ENCODE measurements at places on chromosomes 6 and 20.

GRCh38 chr6:56279331-56280080, 32.1 kb upstream of the COL21A1 start:
- DNase-seq, result no peak

GRCh38 chr6:3230900-3231246, 3.4 kb upstream of the TUBB2B start:
- DNase-seq, result no peak

GRCh38 chr20:64228751-64229506, 26.6 kb upstream of the PCMTD2 start:
- DNase-seq, result no peak

GRCh38 chr6:89024456-89024855, 56.1 kb upstream of the PNRC1 start:
- no peak for DNase-seq

DNA sequence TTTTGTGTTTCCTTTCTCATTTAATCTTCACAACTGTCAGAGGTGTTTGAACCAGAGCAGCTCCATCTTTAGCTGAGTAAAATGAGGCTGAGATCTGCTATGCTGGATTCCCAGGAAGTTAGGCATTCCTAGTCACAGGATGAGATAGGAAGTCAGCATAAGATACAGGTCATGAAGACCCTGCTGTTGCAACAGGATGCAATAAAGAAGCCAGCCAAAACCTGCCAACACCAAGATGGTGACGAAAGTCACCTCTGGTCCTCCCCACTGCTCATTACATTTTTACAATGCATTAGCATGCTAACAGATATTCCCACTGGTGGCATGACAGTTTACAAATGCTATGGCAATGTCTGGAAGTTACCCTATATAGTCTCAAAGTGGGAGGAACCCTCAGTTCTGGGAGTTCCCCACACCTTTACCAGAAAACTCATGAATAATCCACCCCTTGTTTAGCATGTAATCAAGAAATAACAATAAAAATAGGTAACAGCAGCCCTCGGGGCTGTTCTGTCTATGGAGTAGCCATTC, 262.2 kb upstream of the FERMT1 start:
- no peak for DNase-seq

- no peak for DNase-seq
Measured at GRCh38 chr6:40558102-40558501, 29.1 kb downstream of the LRFN2 start.

DNA sequence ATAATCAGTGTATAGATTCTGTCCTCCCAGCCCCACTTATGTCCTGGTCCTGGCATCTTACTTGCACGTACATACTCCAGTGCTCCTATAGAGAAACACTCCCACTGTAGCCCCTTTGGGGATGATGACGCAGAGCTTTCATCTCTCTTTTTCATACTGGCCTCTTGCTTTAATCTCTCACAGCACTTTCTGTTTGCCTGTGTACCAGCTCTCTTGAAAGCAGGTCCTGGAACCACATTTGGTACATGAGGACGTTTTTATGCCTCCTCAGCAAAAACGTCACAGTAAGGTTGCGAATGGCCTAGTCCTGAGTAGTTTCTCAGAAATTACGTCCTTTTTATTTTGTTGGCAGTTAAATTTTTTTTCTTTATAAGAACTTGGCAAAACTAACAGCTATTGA, 10.8 kb downstream of the L3MBTL3 start:
- DNase-seq, result no peak
